ENCODE measurements at places on chromosomes 7 and 10.
A peak's percentile ranks its signal among the peaks of the same experiment; 100 is the strongest.

GRCh38 chr10:12212454-12212853 lies 16.5 kb downstream of the CDC123 start:
- DNase-seq, result no peak

DNA sequence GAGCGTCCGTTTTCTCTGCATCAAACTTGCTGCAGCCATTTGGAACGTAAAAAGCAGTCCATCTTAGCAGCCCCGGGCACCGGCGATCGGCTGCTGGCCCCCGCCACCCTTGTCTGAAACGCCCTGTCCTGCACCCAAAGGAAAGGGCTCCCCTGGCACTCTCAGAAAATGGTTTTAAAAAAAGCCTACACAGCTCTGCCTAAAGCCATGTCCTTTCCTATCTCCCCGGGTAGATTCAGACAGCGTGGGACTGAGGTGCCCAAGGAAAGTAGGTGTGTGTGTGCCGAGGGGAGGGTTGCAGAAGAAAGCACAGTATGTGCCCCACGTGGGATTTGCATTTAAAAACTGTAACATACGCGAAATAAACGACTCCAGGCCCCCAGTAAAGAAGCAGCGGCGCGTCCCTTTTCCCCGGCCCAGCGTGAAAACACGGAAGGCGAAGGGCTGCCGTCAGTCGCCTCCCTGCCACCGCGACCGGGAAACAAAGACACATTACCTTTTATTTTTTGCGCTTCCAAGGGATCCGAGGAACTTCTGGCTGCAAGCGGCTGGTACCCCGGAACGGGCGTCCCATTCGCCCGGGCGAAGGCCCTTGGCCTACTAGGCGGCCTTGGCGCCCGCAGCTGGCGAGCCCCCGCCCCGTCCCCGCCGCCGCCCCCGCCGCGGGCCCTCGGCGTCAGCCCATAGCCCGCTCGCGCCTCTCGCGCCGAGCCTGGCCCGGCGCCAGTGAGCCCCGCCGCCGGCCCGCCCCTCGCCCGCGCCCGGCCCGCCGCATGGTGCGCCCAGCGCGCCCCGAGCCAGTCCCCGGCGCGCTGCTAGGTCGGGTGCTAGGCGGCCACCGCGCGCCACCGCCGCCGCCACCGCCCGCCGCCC lies 304.6 kb downstream of the PRPF18 start:
- no peak for DNase-seq

DNA sequence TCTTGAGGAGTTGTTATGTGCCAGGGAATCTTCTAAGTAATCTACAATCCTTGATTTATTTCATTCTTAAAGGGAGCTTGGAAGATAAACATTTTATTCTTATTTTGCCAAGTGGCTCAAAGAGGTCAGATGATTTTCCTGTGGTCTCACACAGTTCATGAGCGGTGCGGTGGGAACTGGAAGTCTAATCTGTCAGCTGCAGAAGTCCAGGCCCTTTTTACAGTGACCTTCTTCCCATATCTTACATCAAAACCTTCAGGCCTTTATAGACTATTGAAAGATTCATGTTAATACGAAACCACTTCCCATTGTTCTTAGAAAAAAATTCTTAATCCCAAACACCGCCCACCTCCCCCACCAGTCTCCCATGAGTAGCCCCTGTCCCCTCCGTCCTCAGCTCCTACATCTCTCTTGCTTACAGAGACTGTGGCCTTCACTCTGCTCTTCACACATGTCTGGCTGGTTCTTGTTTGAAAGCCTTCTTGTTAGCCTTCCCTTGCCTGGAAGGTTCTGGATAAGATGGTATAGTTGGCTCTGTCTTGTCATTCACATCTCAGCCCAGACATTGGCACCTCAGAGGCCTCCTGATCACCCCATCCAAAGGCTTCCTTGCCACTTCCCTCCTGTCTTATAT lies 61.5 kb downstream of the ITGA8 start:
- no peak for DNase-seq

DNA sequence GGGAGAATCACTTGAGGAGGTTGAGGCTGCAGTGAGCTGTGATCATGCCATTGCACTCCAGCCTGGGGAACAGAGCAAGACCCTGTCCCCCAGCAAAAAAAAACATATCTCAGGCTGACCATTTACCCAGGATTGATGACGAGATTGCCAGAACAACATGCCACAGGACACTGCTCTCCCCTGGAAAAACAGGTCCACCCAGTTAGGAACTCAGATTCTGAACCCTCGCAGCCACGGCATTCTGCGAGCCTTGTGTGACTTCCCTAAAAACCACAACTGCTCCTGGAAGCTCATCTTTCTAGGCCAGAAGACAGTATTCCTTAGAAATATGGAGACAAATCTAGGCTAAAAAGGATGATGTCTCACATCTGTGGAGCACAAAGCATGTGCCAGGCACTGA lies 42.1 kb upstream of the SH2B2 start:
- DNase-seq, result no peak

DNA sequence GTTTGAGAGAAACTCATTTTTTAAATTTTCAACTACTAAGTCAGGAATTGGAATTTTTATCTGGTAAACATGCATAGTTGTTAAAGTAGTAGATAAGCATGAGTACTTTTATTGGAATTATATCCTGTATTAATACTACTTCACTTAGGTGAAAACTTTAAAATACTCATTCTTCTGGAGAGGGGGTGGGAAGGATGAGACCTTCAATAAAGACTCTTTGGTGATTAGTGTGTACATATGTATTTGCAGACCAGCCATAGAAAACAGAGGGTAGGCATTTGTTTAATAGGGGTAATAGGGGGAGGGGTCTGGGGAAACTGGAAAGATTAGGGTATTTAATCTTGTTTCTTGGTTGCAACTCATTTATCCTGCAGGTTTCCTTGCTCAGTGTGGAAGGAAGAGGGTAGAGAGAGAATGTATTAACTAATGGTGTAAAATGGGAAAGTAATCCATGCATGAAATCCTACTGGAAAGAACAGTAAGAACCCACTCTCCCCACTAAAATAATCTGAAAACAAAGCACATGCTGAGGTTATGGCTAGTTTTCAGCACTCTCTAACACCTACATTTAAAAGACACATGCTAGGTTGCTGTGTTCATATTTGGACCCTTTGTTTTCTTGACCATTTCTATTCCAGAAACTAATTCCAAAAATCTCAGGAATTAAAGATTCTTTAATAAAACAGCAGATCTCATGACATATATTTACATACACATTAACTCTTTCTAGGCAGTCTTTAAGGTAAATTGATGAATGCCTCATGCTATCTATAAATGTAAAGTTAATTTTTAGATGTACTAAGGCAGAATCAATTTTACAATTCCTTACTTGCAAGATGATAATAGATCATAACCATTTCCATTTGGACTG lies 6.2 kb upstream of the IGF2BP3 start:
- DNase-seq, result no peak

GRCh38 chr10:15112657-15113056 lies 15.5 kb downstream of the RPP38 start:
- DNase-seq, result no peak

DNA sequence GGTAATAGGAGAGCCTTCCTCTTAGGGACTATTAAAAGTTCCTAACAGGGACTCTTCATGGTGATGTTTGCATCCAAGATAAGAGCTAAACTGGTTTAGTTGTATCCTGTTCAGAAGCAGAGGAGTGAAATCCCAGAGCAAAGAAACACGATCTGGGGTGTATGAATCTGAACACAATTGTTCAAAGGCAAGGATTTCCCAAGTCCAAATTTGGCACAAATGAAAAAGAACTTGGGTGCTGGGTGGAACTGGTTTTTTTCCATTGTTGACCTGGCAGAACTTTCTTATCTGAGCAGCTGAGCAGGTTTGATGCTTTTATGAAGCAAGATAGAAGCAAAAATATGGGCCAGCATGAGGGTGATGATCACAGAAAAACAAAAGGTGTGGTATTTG lies 6.0 kb downstream of the AGFG2 start:
- no peak for DNase-seq

DNA sequence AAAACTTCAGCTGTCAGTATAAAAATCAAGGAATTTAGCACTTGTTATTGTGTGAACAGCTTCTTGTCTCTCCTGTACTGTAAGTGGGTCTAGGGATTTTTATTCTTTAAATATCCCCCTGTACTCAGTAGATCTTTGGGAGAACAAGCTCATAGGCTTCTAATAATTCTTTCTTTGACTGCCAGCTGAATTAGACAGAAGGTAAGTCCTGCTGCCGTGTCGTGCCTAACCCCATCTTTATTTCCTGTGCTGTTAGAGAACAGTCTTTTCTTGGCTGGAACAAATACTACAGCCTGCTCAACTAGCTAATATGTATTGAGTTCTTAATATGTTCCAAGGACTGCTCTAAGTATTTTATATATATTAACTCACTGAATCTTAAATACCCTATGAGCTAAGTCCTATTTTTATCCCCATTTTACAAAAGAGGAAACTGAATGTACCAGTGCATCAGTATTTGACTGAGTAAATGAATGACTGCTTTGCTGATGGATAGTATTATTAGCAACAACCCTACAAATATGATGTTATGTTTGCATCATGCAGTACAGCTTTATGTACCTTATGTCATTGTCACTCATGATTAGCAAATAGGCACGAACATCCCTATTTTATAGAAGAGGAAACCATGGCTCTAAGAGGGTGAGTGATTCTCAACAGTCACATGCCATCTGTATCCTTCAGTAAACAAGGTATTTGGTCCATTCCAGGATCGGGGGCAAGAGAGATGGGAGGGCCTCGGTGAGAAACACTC lies 5.5 kb upstream of the DUSP5 start:
- DNase-seq, result no peak

- peak; percentile 90 for DNase-seq
These were observed at the start of gene NOM1 for GRCh38 chr7:156949541-156950380. TSS of gene NOM1 (plus strand) at chr7:156949712. CDS start at chr7:156949738, 26 bp downstream.
